ENCODE measurements at places on chromosomes 2 and 18.

- no peak for DNase-seq
Measured at GRCh38 chr2:159996792-159997546, 65.4 kb downstream of the PLA2R1 start.

DNA sequence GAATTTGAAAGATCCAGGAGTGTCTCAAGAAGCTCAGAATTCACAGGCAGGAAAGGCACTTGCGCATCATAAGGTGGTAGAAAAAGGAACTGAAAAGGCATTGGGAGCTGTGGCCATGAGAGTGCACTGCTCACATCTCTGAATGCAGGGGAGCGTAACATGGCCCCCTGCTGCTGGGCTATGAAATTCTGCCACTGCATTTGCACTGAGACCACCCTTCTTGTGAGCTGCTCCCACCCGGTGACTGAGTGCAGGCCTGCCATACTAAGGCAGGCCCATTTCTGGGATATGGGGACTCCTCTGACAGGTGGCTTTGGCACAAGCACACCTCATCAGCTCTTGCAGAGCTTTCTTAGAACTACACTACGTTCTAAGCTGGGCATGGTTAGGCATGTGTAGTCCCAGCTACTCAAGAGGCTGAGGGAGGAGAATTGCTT lies 25.3 kb upstream of the STARD7 start:
- no peak for DNase-seq

DNA sequence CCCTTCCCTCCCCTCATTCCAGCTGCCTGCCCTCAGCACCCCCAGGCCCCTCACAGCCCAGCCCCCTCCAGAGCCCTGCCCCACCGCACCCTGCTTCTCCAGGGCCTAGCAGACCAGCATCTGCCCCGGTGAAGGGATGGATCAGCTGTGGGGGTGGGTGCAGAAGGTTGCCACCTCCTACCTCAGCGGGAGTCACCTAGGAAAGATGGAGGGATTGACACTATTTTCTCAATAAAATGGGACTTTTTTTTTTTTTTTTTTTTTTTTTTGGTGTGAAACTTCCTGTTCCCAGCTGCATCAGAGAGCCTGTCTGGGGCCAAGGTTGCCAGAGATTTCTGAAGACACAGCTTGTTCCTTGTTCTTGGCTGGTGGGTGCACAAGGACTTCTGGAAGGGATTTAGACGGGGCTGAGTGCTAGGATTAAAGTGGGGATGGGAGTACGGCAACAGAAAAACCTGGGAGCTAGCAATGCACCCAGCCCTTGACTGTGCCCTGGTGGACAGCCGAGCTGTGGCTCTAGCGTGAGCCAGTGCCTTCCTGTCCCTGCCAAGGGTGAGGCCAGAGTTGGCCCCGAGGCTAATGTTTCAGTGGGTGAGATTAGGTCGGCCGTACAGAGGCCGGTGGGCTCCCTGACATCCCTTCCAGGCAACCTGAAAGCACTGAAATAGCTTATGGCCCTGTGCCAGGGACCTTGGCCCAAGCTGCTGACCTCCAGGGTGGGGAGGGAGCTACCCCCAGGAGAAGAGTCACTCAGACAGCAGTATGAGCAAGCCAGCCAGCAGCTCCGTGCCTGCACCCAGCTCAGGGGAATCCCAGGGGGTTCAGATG lies 4.6 kb downstream of the B3GNT7 start:
- no peak for DNase-seq

GRCh38 chr2:237665713-237666143 lies 38.3 kb downstream of the LRRFIP1 start:
- DNase-seq, result no peak

DNA sequence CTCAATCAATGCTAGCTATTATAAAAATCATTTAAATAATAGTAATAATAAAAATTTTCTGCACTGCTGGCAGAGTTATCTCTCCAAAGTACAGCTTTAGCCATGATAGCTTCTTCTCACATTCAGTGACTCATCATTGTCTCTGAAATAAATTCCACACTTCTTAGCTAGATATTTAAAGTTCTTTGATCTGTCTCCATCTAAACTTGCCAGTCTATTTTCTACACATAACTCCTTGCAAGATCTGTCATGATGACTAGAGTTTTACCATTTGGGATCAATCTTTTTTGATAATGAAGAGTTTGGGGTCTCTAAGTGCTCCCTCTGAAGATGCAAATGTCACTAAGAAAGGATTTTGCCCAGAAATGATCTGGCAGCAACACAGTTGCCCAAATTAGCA lies 155.4 kb upstream of the LHCGR start:
- DNase-seq, result no peak

GRCh38 chr2:240344904-240345303 lies 90.6 kb upstream of the GPC1 start:
- no peak for DNase-seq

DNA sequence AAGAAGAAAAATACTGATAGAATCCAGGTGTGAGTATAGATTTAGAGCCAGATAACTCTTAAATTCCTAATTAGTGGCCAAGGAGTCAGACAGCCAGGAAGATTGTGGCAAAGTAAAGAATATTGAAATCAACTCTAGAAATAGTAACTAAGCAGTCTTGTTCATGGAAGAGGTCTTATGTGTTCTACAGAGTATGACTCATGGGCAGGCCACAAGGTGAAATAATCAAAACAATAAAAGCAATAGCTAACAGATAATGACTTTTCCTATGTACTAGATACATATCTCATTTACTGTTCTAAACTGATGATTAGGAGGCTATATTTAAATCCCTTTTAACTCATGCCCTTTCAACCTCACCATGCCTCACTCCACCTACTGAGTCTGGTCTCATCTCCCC lies 227.4 kb upstream of the COL3A1 start:
- no peak for DNase-seq

DNA sequence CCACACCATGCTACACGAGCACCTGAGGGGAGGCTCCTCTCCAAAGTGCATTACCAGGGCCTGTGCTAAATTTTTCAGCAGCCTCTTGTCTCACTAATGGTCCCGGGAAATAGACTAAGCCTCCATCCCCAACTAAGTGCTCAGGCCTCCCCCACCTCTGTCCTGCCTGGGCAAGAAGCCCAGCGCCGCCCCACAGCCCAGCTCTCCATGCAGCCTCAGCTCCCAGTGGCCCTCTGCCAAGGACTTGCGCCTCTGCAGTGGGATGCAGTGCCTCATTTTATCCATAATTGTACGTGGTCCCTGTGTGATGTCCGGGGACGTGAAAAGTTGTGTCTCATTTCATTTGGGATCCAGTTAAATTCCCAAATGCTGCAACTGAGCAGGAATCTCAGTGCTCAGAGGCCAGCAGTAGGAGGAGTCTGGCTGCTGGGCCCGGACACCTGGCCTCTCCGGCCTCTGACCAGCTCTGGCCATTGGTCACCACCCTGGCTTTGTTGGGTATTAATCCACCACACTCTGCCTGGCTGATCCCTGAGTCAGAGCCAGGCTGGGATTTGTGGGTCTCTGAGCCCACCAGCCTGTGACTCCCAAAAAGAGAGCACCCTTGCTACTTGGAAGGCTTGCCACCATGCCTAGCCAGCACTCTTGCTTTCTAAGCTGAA lies 11.4 kb upstream of the STEAP3 start:
- DNase-seq, result no peak

- no peak for DNase-seq
Measured at GRCh38 chr2:47402555-47402804, 476 bp upstream of the MSH2 start.

GRCh38 chr2:94986392-94986963 lies 39.0 kb upstream of the MAL start:
- no peak for DNase-seq

DNA sequence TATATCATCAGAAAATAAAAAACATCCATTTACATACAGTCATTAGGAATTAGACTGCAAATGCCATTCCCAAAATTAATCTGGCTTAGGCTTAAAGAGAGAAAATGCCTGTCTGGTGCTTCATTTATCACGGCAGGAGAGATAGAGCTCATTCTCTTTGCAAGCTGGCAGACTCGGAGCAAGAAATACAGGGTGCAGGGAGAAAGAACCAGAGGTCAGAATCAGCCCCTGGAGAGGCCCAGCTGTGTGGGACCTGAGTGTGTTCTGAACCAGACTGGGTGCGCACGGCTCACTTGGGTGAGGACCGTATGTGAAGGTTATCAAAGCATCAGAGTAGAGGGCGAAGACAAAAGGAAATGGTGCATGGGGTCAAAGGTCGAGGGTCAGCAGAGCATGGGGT lies 227.8 kb downstream of the ACKR3 start:
- DNase-seq, result no peak

DNA sequence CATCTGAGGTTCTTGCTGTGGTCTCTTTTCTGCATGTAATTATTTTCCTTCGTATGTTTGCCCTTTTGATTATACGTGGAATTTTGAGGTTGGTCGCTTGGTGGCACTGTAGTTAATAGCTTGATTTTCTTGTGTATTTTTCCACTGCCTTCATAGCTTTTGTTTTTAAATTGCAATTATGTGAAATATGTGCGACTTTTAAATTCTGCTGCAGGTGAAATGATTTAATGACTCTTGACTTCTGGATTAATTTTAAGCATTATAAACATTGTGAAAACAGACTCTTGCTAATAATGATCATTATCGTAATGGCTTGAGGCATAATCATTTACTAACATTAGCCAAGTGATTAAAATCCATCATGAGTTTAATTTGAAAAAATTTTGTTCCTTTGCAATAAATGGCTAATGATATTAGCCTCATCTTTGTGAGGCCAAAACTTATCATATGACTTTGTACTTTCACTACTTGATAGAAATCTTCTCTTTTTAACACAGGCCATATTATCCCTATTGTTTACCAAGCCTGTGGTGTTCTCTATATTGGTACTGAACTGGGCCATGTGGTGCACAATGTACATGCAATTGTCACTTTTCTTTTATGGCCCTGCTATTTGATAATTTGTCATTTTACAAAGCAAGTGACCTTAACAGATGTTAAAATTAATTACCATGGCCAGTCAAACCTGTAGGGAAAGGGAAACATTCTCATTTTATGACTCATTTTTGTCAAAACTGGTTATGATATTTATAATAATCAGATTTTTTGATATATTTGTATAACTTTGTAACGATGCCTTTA lies 62.8 kb upstream of the NEUROD1 start:
- DNase-seq, result no peak

DNA sequence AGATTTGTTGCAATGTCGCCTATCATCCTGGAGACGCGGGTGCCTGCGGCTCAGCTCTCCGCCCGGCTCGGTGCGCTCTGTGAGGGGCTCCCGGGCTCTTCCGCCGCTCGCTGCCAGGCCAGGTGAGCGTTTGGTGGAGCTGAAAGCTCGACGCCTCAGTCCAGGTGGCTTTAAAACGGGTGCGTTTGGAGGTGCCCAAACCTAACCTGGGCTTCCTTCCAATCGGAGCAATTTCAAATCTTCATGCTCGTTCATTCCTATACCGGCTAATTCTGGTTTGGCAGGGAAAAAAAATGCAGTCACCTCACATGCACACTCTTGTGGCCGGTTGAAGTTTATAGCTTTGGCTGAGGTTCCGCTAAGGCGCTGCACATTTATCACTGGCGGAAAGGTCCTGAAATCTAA lies at the start of gene SLC16A14:
TSS of gene SLC16A14 (minus strand) at position 274 of the 405 bp plus-strand sequence. CDS start 9,572 bp downstream, outside the sequence.
- no peak for DNase-seq

DNA sequence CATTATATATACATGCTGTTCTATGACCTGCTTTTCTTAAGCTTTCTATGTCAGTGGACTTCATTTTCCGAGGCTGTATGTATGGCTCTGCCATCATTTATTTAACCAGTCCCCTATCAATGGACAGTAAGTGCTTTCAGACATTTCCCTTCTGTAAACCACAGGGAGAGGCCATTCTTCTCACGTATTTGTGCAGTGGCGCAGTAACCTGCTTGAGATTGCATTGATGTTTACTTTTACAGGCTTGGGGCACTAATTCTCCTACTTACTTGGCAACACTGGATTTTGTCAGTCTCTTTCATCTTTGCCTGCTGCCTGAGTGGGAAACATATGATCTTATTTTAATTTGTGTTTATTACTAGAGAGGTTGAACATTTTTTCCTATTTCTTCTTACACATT lies 52.1 kb downstream of the BOLA3 start:
- no peak for DNase-seq

DNA sequence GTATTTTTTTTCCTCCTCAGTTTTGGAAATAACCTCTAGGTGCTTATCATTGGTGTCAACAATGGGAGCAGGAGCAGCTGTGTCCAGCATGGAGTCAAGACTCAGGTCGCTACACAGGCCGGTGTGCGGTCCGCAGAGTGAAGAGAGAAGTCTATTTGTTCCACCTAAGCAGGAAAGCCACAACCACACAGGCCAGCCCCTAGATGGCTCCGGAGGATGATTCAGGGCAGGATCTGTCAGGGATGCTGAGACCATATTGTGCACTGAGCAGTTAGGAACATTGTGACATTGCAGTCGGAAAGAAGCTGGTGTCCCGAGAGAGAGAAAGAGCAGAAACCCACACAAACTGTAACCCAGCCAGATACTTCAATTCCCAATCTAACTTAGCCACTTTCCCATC lies 136.9 kb downstream of the GAREM1 start:
- no peak for DNase-seq

GRCh38 chr2:175836361-175836760 lies 165.7 kb downstream of the LNPK start:
- no peak for DNase-seq

- no peak for DNase-seq
Measured at GRCh38 chr18:45760462-45761036, 36.6 kb downstream of the SLC14A1 start.
